NCI-H748 treated with DMSO at 0.1 percent for 48 hours (cell line): ENCODE measurements at places on chromosomes 6 and 20.
A peak's percentile ranks its signal among the peaks of the same experiment; 100 is the strongest.

- peak; percentile 90 for DNase-seq
Observed at GRCh38 chr20:11274141-11274594, 600.4 kb upstream of the JAG1 start.

DNA sequence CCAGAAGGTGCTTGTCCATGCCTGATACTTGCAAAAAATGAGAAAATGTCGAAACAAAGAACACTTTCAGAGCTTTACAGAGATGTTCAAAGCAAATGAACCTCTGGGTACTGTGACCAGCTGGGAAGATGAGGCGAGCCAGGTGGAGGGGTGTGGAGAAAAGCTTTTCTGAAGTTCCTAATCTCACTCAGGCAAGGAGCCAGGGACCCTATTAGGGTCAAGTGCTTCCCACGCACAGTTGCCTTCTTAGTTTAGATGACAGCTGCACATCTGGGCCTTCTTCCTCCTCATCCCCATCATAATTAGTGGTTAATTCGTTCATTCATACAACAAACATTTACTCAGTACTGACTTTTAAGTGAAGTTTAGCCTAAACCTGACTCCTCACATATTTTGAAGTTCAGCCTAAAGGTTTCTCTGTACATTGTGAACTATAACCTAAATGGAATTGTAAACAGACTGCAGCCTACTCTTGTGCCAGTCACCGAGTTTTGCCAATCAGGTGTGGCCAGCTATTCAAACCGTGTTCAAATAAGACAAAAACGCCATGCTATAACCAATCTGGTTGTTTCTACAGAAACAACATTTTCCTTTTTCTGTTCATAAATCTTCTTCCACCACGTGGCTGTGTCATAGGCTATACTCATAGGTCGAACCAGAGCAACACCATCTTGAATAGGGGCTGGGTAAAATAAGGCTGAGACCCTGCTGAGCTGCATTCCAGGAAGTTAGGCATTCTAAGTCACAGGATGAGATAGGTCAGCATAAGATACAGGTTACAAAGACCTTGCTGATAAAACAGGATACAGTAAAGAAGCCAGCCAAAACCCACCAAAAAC, 19.3 kb upstream of the AHCY start:
- no peak for DNase-seq

DNA sequence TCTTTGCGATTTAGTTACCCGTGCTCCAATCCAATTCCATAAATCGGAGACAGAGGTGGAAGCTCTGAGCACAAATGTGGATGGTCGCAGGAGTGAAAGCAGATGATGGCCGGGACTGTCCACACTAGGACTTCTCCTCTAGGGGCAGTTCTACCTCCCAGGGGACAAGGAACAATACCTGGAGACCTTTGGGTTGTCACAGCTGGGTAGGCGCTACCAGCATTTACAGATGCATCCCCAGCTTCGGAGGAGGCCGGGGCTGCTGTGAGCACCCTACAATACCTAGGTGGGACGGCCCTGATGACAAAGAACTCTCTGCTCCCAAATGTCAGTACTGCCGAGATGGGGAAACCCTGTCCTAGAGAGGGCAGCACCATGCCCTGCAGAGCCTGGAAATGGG, 195.9 kb upstream of the CDH4 start:
- no peak for DNase-seq

GRCh38 chr20:63456429-63457284, 15.8 kb downstream of the KCNQ2 start:
- no peak for DNase-seq

GRCh38 chr20:19658137-19658536, 99.9 kb upstream of the RIN2 start:
- no peak for DNase-seq
